ENCODE measurements at places on chromosomes 1 and 21. TPM values are rescaled to one million over a fixed set of nuclear protein-coding genes. Genes with fewer than 3 reads are reported as not detected.

GRCh38 chr21:44757731-44758130 is 43.9 kb downstream of the UBE2G2 start:
- DNase-seq = no peak

- no peak for DNase-seq
Measured at GRCh38 chr1:93756657-93757056, 75.0 kb upstream of the BCAR3 start.

- peak; percentile 87 for DNase-seq
Measured at GRCh38 chr1:36203554-36204346, 20.5 kb upstream of the THRAP3 start.

DNA sequence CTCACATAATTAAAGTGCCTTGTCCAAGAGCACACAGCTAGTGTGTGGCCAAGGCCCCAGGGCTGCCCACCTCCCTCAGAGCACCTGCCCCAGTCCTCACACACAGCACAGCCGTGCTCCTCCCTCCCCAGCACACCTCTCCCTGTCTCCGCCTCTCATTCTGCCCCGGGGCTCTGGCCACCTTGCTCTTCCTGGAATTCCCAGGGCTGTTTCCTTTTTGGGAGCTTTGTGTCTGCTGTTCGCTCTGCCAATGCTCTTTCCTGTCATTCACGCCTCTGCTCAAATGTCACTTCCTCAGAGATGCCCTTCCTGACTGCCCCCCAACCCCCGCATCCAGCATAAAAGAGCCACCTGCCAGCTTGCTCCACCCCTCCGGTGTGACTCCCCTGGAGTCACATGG is 13.3 kb downstream of the SLC6A17 start:
- DNase-seq = no peak

DNA sequence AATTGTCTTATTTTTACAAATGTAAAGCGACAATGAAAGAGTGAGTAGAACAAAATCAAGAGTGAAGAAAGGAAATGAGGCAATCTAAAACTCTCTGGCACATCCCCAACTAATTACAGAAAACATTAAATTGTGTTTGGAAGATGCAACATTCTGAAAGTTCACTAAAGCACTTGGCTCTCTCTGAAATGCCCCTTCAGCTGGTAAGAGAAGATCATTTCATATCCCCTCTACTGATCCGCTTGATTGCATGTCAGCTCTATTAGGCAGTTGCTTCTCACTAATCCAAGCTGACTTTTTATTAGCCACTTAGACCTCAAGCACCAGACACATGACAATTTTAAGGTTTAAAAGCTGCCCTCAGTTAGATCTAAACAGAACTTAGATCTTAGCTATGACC is 262.8 kb upstream of the PRMT6 start:
- no peak for DNase-seq

DNA sequence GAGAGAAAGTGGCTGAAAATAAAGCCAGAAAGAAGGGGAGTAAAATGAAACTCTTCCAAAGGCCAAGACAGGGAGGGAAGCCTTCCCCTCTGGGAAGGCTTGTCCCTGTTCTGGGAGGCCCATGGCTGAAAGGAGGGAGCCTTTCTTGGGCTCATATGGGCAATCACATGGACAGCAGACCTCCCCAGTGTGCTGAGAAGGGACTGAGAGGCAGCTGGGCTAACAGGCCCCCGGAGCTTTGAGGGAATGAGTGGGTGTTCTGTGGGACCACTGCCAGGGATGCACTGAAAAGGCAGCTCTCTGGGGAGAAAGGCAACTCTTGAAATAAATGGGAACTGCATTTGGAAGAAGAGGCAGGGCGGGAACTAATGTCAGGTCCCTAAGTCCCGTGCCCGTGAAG is 39.1 kb downstream of the KANK4 start:
- DNase-seq = peak; percentile 23

DENND2D gene
- total RNA-seq = 145 TPM

LCE3B gene
- not detected for total RNA-seq

Measured in spleen (tissue), 13 donors.